ENCODE measurements at places on chromosomes 13 and 19.
A peak's percentile ranks its signal among the peaks of the same experiment; 100 is the strongest.

DNA sequence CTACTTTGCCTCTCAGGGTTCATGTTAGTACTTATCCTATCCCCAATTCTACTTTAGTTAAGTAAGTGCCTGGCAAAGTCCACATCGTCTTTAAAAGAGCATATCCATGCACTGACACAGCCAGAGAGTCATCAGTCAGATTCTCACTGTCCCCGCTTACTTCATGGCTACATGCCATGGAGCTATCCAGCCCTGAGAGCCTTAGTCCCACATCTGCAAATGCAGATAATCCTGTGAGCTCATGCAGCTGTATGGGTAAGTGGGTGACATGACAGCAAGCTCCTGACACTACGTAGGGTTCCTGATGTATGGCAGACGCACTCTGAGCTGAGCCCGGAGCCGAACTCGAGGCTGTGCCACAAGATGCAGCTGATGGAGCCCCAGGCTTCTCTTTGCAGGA, 661.5 kb downstream of the LIG4 start:
- no peak for DNase-seq

GRCh38 chr19:536881-537404, 5.4 kb downstream of the CDC34 start:
- no peak for DNase-seq

DNA sequence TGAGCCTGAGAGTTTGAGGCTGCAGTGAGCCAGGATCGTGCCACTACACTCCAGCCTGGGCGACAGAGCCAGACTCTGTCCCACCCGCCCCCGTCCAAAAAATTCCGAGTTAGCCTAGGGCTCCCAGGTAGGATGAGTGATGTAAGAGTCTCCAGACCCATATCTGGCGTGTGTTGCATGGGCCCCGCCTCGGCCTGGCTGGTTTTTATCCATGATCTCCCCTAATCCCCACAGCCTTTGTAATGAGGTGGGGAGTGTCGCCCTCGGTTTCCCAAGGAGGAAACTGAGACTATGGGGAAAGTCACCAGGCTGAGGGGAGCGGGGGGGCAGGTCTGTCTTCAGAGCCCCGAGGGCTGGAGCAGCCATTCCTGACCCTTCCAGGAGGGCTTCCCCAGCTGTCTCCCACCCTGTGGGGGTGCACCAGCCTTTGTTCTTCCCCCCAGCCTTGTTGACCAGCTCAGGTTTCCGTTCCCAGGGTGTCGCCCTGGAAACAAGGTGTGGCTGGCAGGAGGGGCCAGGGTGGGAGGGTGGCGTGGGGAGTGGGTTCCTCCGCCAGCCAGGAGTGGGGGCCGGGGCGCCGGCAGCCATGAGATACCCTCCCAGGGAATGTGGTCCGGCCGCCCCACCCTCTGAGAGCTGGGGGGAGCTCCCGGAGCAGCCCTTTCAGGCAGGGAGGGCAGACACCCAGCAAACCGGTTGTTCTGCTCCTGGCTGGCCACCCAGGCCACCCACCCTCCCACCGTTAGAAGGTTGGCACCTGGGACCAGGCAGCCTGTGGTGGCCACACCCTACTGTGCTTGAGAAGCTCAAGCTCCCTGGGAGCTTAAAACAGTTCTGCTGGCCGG, 11.5 kb downstream of the MYH14 start:
- no peak for DNase-seq

GRCh38 chr13:33076001-33076992, 60.1 kb downstream of the KL start:
- DNase-seq, result no peak

GRCh38 chr13:24192811-24193162, 32.3 kb downstream of the SPATA13 start:
- no peak for DNase-seq

DNA sequence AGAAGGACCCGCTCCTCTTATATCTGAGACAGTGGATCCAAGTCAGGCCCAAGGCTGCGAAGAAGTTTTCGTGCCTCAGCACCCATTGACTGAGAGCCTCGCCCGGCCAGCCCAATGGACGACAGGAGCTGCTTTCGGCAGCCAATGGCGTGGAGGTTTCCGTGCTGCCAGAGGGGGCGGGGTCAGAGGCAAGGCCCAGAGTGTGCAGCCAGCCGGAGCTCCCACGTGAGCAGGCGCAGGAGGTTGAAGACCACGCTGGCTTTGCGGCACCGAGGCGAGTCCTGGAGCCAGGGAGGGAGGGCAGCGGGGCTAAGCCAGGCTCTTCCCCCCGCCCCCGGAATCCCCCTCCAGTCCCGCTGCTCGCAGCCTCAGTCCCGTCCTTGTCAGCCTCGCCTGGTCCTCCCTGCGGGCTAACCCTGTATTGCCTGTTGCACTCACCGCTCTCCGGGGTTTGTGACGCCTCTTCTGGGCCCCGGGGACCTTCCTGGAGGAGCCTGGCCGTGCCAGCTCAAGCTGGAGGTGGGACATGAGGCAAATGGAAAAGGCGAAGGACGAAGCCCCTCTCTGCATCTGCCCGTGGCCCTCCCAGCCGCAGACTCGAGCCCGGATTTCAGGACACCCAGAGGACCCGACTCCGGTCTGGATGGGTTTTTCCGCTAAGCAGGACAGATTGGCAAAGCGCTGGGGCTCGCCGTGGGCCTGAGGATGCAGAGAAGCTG, 1.5 kb downstream of the IFNL4 start:
- peak; percentile 11 for DNase-seq

- DNase-seq, result no peak
Observed at GRCh38 chr19:28155265-28155664, 1057.7 kb downstream of the UQCRFS1 start.

- peak; percentile 83 for DNase-seq
Observed at GRCh38 chr13:94173312-94173854, 306.1 kb downstream of the DCT start.

DNA sequence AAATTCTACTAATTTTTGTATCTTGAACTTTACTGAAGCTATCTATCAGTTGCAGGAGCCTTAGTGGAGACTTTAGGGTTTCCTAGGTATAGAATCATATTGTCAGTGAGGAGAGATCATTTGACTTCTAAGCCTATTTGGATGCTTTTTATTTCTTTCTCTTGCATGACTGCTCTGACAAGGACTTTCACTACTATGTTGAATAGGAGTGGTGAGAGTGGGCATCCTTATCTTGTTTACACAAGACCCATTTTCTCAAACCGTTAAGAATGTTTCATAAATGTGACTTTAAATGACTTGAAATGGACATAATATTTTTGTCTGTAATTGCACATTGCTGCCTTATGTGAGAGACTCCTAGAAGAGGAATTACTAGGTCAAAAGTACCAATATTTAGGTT, 17.9 kb upstream of the CSNK1A1L start:
- DNase-seq, result no peak

GRCh38 chr19:30059741-30060457, 117.9 kb downstream of the URI1 start:
- no peak for DNase-seq

DNA sequence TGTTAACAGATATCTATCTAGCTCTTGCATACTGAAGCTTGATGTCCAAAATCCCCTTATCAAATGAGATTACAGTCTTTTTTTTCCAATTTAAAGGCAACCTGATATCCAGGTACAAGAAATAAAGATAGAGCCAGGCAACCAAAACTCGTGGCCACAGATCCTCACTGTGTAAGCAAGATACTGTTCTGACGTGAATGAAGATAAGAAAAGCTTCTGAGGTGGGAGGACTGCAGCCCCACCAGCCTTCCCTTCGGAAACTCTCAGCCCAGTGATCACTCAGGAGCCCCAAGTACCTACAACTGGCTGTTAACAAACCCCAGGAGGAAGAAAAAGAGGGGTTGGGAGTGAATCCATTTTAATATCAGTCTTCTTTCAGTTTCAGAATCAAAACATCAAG, 191.6 kb downstream of the EFNB2 start:
- DNase-seq, result no peak

DNA sequence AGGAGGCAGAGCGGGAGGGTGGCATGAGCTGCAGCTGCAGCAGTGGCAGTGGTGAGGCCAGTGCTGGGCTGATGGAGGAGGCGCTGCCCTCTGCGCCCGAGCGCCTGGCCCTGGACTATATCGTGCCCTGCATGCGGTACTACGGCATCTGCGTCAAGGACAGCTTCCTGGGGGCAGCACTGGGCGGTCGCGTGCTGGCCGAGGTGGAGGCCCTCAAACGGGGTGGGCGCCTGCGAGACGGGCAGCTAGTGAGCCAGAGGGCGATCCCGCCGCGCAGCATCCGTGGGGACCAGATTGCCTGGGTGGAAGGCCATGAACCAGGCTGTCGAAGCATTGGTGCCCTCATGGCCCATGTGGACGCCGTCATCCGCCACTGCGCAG, 2.0 kb downstream of the EGLN2 start:
- DNase-seq, result no peak

GRCh38 chr13:104962411-104962810, 1573.1 kb downstream of the EFNB2 start:
- no peak for DNase-seq

DNA sequence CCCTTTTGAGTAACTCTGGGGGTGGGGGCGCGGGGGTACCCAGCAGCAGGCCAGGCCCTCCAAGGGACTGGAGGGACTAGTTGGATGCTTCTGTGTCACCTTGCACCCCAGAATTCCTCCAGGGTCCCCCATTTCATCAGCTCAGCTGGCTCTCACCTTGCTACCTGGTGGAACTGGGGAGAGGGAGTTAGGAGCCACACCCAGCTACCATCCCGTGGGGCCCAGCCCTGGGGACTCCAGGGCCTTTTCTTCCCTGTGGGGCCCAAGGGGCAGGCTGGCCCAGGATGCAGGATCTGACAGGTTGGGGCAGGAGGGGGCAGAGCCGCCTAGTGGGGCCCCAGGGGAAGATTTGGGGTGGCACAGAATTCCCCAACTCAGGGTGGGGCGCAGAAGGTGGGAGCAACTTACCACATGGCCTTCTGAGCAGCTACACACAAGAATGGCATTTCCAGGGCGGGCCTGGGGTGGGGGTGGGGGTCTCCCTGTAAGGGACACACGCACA, 32.8 kb upstream of the NANOS3 start:
- peak; percentile 42 for DNase-seq

DNA sequence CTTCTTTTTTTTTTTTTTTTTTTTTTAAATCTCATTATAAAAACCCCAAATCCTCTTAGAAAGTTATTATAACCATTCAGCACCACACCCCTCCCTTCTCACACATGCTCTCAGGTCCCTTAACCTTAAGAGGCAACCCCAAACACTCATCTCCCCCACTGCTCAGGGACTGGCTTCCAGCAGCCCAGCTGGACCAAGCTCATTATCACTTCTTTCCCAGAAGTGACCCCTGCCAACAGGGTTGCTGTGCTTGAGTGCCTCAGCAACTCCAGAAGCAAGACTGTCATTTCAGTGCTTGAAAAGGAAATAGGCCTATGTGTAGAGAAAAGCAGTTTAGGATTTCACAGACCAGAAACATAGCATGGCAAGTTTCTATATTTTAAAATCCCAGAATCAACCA, 84.3 kb downstream of the SLAIN1 start:
- no peak for DNase-seq

GRCh38 chr13:46179491-46179908, 2.5 kb downstream of the LCP1 start:
- DNase-seq, result no peak

- DNase-seq, result no peak
Observed at GRCh38 chr19:13646758-13647157, 117.6 kb upstream of the MRI1 start.

GRCh38 chr19:16315825-16316505, 8.7 kb upstream of the KLF2 start:
- peak; percentile 98 for DNase-seq

DNA sequence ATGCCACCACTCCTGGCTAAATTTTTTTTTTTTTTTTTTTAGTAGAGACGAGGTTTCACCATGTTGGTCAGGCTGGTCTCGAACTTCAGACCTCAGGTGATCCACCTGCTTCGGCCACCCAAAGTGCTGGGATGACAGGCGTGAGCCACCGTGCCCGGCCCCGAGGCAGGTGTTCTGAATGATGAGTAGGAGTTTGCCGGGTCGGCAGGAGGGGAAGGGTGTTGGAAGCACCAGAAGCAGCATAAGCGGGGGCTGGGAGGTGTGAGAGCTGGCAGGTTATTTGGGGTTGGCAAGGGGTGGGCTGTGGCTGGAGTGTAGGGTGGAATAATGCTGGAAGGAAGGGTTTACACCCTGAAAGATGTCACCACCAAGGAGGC, 1.8 kb downstream of the SPPL2B start:
- no peak for DNase-seq

- DNase-seq, result no peak
Observed at GRCh38 chr13:39575641-39576238, 27.3 kb downstream of the LHFPL6 start.

DNA sequence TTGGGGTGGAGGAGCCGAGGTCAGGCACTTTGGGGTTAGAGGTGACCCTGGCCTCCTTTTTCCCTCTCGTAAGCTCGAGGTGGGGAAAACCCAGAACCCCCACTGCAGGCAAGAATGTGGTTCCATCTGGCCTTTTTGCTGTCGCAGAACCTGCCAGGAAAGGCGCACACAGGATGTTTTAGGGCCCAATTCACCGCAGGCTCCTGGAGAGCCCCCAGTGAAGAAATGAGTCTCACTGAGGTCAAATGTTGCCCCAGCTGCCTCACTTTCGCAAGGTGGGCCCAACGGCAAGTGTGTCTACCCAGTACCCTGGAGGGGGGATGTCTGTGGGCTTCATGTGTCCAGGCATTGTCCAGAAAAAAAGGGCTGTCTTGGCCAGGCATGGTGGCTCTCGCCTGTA, 61.8 kb downstream of the PEX11G start:
- no peak for DNase-seq

DNA sequence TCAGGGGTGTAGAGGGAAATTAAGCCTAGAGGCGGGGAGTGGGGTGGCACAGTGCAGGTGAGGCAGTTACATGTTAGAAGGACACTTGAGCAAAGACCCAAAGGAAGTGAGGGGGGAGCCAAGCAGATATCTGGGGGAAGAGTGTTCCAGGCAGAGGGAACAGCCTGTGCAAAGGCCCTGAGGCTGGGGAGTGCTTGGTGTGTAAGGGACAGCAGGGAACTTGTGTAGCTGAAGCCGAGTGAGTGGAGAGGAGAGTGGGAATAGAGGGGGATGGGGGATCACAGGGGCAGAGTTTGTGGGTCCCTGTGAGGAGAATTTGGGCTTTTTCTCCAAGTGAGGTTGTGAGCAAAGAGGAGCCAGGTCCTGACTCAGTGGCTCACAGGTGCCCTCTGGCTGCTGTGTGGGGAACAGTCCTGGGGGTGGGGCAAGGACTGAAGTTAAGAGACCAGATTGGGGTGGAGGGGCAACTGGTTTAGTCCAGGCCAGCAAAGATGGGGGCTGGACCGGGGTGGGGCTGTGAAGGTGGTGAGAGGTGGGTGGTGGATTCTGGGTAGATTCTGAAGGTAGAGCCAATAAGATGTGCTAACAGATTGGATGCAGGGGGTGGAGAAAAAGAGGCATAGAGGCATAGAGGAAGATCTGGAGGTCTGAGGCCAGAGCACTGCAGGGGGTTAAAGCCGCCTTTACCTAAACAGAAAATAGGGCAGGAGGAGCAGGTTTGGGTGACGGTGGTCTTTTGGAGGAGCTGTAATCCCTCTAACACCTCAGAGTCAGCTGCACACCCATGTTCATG, 75.3 kb downstream of the CACNA1A start:
- DNase-seq, result peak; percentile 39

All from fibroblast of skin of right quadriceps (primary cell).